Activated CD4-positive, alpha-beta T cell treated with anti-CD3 and anti-CD28 coated beads for 36 hours (primary cell): ENCODE measurements at places on chromosomes 12 and 14. TPM values are rescaled to one million over a fixed set of nuclear protein-coding genes. Genes with fewer than 3 reads are reported as not detected.

DNA sequence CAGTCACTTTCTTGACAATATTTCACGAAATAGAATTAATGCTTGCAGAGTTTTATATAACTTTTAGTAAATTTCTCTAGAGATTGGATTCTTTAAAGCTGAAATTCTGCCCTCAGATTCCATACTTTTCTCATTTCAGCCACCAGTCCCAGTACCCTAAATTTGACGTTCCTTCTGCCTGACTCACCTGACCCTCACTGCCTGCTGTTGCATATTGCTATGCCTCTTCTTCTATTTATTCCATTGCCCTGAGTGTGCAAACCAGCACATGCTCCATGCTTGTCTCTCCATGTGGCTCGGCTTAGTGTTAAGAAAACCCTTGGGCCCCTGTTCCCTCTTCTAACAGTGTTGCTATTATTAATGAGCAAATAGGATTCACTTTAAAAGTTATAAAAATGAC lies 533.3 kb downstream of the LRFN5 start:
- H3K27me3 ChIP-seq: no peaks in the 10 kb centered on the region
- no peak for DNase-seq
- no peak overlapping the region for H3K4me3 ChIP-seq
- no peaks in the 10 kb centered on the region for H3K36me3 ChIP-seq
- H3K4me1 ChIP-seq: no peaks in the 10 kb centered on the region
- no peak overlapping the region for H3K27ac ChIP-seq

Gene GALNT8
- total RNA-seq: 0.73 TPM

Gene ABCC9
- total RNA-seq: not detected

DNA sequence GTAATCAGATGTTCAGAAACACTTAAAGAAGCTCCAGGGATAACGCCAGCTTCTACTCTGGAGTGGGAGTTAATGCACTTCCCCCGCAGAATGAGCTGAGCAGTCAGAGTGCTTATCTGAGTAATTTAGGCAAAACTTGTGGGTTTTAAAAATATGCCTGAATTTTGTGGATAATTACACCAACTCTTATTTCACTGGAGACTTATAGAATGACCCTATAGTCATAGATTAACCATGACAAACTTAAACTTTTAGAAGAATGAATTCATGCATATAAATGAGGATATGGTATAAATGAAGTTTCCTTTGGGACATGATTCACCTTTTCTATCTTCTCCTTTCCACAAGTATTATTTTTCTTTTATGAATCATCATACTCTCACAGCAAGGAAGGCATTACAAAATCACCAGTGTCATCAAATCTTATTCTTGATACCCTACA lies 241.1 kb upstream of the FBXO33 start:
- DNase-seq: no peak
- no peak overlapping the region for H3K4me3 ChIP-seq
- no peak overlapping the region for H3K27ac ChIP-seq
- no peaks in the 10 kb centered on the region for H3K27me3 ChIP-seq
- H3K4me1 ChIP-seq: peaks cover 5% of the 10 kb centered on the region
- no peaks in the 10 kb centered on the region for H3K36me3 ChIP-seq

- DNase-seq: no peak
- peaks cover 21% of the 10 kb centered on the region for H3K4me1 ChIP-seq
- no peak overlapping the region for H3K27ac ChIP-seq
- no peaks in the 10 kb centered on the region for H3K27me3 ChIP-seq
- no peaks in the 10 kb centered on the region for H3K36me3 ChIP-seq
These were observed 90.3 kb downstream of the FAR2 start for GRCh38 chr12:29239336-29239735.

DNA sequence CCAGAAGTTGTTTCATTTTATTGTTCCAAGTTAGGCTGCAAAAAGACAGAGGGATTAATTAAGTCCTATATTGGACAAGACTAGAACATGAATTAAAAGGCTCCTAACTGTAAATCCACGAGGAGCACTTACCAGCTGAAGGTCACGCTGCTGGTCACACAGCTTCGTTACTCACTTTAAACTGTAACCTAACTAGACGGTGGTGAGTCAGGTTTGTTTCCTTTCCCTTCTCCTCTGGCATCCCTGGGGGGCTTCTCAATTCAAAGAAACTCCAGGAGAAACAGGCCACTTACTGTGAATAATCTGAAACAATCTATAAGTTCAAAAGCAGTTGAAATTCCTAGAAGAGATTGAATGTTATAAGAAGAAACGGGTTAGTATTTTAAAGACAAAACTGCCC lies 331.4 kb downstream of the BCAT1 start:
- no peak for DNase-seq
- no peak overlapping the region for H3K4me3 ChIP-seq
- peaks cover 5% of the 10 kb centered on the region for H3K27me3 ChIP-seq
- H3K36me3 ChIP-seq: no peaks in the 10 kb centered on the region
- no peaks in the 10 kb centered on the region for H3K4me1 ChIP-seq

Gene LTB4R
- total RNA-seq: 14.2 TPM

Gene AMN1
- 5.8 TPM for total RNA-seq

Gene LRCOL1
- not detected for total RNA-seq

- peak overlapping the region; percentile 82 for H3K27ac ChIP-seq
- peaks cover 17% of the 10 kb centered on the region for H3K4me1 ChIP-seq
- H3K27me3 ChIP-seq: peaks cover 20% of the 10 kb centered on the region
- peak; percentile 44 for DNase-seq
These were observed 13.0 kb upstream of the LEMD3 start for GRCh38 chr12:65156366-65156841.

- H3K27ac ChIP-seq: no peak overlapping the region
- H3K36me3 ChIP-seq: no peaks in the 10 kb centered on the region
- peaks cover 52% of the 10 kb centered on the region for H3K27me3 ChIP-seq
- DNase-seq: no peak
These were observed 5.1 kb downstream of the PAPLN start for GRCh38 chr14:73242357-73242901.

DNA sequence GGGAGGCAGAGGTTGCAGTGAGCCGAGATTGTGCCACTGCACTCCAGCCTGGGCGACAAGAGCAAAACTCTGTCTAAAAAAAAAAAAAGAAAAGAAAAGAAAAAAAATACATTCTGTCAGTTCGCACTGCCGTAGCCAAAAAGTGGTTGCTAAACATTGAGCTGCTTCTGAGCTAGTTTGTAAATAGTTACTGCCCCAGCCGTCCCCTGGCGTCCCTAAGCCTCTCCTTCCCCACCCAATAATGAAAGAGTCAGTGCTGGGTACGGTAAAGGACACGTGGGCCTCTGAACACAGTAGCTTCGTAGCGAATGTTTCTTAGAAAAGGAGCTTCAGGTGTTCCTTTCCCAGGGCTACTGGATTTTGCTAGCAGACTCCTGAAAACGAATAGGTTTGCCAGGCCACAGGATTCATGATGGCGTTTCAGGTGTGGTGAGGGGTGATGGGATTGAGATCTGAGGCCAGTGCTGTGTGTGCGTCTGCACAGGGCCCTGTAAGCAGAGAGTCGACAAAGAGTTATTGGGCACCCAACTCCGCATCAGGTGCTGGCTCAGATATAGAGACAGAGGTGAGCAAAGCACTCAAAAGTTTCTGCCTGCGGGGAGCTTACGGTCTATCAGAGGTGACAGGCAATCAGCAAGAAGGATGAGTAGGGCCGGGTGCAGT lies 94.1 kb downstream of the LGMN start:
- H3K27me3 ChIP-seq: no peaks in the 10 kb centered on the region
- H3K36me3 ChIP-seq: peaks cover 53% of the 10 kb centered on the region
- H3K27ac ChIP-seq: peak overlapping the region; percentile 96
- DNase-seq: peak; percentile 25

DNA sequence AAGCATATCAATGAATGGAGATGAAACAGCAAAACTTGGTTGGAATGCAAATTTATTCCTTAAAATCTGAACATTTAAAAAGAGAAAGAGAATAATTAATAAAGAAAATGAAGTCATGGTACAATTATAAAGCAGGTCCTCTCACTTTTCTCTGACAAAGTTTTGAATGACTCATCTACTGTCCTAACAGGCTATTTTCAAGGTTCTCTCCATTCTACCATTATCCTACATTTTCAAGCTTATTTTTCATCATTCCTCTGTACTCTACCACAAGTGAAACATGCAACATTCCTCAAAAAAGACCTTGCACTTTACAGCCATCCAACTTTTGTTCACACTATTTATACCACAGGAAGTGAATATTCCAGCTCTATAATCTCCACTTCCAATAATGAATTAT lies 36.9 kb upstream of the AP4S1 start:
- H3K4me1 ChIP-seq: peaks cover 32% of the 10 kb centered on the region
- H3K4me3 ChIP-seq: no peak overlapping the region
- H3K36me3 ChIP-seq: peaks cover 4% of the 10 kb centered on the region
- DNase-seq: no peak
- no peak overlapping the region for H3K27ac ChIP-seq
- H3K27me3 ChIP-seq: no peaks in the 10 kb centered on the region

DNA sequence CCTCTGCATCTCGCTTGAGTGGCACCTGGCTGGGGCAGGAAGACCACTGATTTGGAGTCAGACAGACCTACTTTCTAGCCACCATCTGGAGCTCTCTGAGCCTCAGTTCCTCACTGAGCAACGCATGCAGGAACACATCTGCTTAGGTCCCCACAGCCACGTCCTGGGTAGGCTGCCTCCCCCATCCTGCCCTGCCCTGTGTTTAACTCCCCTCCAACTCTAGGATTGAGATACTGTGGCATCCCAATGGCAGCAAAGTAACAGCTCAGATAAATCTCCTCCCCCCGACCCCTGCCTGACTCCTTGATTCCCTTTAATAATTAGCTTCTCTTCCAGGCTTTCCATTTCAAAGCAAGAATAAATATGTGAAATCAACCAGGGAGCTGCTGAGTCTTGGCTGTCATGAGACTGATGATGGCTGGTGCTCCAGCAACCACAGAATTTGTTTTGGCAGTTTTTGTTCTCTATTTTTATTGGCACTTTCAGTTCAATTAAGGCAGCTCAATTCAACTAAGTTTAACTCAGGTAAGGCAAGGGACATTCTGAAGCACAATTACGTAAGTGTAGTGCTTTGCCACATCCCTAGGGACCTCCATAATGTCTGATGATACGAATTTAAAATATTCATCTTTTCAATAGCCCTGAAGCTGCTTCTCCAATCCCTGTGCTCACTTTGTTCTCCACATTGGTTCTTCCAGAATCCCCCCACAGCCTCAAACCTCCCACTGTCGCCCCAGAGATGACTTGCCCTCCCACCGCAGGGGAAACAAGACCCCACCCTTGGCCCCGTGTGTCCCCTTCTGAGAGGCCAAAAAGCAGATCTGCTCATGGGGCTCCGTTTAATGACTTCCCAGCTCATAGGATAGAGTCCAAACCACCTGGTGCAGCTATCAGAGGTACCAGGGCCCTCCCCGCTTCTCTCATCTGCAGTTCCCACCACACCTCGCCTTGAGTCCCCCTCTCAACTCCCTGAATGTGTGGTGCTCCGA lies 58.2 kb downstream of the ESR2 start:
- peaks cover 3% of the 10 kb centered on the region for H3K27me3 ChIP-seq
- no peak overlapping the region for H3K4me3 ChIP-seq
- H3K36me3 ChIP-seq: no peaks in the 10 kb centered on the region

DNA sequence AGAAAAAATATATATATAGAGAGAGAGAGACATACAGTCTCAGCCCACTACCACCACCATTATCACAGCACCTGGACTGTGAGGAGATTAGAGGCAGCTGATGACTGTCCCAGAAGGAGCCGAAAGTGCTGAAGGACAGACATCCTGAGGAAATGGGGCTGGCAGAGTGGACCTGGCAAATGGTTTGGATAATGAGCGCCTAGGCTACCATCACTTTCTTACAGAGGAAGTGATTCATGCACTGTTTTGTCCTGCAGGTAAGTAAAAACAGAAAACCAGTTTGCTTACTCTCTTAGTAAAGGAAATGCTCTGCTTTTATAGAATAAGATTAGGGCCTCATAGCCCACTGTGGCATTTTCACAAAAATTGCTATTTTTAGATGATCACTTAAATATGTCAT lies 28.6 kb upstream of the DNM1L start:
- H3K36me3 ChIP-seq: no peaks in the 10 kb centered on the region
- DNase-seq: no peak
- H3K4me1 ChIP-seq: no peaks in the 10 kb centered on the region
- no peak overlapping the region for H3K4me3 ChIP-seq
- no peaks in the 10 kb centered on the region for H3K27me3 ChIP-seq
